SJSA1 (cell line): ENCODE measurements at places on chromosomes 13 and 19. TPM values are rescaled to one million over a fixed set of nuclear protein-coding genes. Genes with fewer than 3 reads are reported as not detected.
A peak's percentile ranks its signal among the peaks of the same experiment; 100 is the strongest.

GRCh38 chr19:53812335-53812734, 11.8 kb downstream of the NLRP12 start:
- no peaks in the 10 kb centered on the region for H3K27me3 ChIP-seq
- H3K4me1 ChIP-seq = no peaks in the 10 kb centered on the region
- H3K36me3 ChIP-seq = no peaks in the 10 kb centered on the region
- H3K27ac ChIP-seq = no peak overlapping the region
- H3K4me3 ChIP-seq = no peak overlapping the region

DNA sequence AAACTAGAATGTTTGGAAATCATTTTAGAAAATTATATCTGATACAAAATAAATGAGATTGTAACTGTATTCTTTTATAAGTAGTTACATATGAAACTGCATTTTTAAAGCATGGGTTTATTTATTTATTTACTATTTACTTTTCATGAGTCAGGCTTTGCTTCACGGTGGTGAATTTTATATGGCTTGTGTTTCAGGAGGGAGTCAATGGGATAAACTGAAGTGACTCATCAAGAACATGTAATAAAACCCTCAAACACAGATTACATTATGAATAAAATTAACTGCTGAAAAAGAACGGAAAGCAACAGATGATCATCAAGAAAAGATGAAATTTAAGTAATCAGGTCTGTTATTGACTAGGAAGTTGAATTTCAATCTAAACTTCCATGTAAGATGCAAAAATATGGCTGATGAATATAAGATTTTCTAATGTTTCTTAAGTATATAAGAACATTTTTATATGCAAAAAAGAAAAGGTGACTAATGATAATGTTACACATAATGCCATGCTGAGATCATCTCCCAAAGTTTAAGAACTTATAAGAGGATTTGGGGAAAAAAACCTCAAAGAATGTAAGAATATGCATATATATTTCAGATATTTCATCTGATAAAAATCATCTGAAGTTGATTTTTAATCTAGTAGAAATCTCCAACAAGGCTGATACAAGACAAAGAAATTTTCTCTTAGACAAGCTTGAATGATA, 383.6 kb downstream of the SLITRK1 start:
- no peaks in the 10 kb centered on the region for H3K4me1 ChIP-seq
- H3K36me3 ChIP-seq = no peaks in the 10 kb centered on the region
- no peak for DNase-seq

- H3K27me3 ChIP-seq = no peaks in the 10 kb centered on the region
- no peaks in the 10 kb centered on the region for H3K4me1 ChIP-seq
- no peaks in the 10 kb centered on the region for H3K36me3 ChIP-seq
Observed at GRCh38 chr13:70408865-70409264, 300.6 kb upstream of the KLHL1 start.

- peaks cover 9% of the 10 kb centered on the region for H3K4me1 ChIP-seq
- no peak for DNase-seq
- peaks cover 7% of the 10 kb centered on the region; the same call in 1 of the 2 replicates for H3K27me3 ChIP-seq
- no peak overlapping the region for H3K4me3 ChIP-seq
- no peak overlapping the region for H3K27ac ChIP-seq
Observed at GRCh38 chr19:1794424-1795172, 17.5 kb downstream of the ATP8B3 start.

DNA sequence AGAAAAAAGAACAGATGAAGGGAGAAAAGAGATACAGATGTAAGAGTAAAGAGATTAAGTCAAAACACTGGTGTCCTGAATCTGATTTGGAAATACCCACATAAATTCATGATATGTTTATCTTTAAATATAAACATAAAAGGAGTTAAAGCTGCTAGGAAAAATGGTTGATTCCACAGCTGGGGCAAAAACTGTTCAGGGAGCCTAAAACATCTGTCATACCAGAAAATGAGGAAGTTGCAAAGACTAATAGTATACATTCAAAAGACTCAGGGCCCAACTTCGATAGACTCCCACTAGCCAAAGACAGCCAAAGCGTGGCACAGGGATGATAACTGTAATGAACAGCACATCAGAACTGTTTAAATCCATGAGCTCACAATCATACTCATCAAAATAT, 62.0 kb downstream of the ABCC4 start:
- peaks cover 14% of the 10 kb centered on the region for H3K4me1 ChIP-seq
- no peak for DNase-seq
- H3K27me3 ChIP-seq = no peaks in the 10 kb centered on the region
- H3K27ac ChIP-seq = no peak overlapping the region
- no peaks in the 10 kb centered on the region for H3K36me3 ChIP-seq

The PDE4A gene
- 6.9 and 11.5 TPM in 2 replicates for total RNA-seq

- H3K4me1 ChIP-seq = peaks cover 8% of the 10 kb centered on the region
- no peak overlapping the region for H3K4me3 ChIP-seq
- no peaks in the 10 kb centered on the region for H3K36me3 ChIP-seq
- no peak overlapping the region for H3K27ac ChIP-seq
- no peak for DNase-seq
Observed at GRCh38 chr13:80242728-80243427, 98.0 kb downstream of the SPRY2 start.

DNA sequence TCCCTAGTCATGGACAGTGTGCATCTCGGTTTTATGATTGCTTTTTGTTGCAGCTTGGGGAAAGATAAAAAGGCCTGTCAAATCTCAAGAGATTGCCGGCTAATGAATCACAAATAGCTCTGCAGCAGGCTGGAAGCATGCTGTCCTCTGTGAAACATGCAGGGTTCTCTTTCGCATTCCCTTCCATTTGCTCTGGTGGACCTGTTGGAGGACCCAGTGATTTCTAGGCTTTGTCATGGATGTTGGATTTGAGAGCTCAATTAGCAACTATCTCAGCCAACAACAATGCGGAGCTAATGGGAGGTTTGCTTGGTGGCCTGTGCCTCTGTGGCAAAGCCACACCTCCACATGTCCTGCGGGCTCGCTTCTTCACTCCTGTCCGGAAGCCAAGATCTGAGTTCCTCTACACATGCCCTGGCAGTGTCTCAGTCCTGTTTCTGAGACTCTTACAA, 418.1 kb upstream of the ARGLU1 start:
- DNase-seq = no peak
- peaks cover 46% of the 10 kb centered on the region for H3K27me3 ChIP-seq
- H3K27ac ChIP-seq = no peak overlapping the region
- H3K4me1 ChIP-seq = no peaks in the 10 kb centered on the region
- no peak overlapping the region for H3K4me3 ChIP-seq
- no peaks in the 10 kb centered on the region for H3K36me3 ChIP-seq

DNA sequence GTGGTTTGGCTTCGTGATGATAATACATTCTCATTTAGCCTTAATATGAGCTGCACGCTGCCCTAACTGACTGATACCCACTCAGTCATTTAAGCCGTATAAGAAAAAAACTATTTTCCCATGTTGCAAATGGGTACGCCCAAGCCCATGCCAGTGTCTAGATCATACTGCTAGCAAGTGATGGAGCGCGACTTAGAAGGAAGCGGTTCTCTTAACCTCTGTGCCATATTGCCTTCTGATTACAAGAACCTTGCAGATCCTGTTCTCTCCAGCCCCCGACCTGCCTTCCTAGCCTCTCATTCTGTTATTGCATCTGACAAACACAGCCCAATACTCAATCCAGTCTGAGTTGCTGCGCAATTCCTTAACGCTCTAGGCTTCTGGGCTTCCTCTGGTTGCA, 603 bp downstream of the GPALPP1 start:
- DNase-seq = no peak
- peak overlapping the region; percentile 84 for H3K27ac ChIP-seq
- peaks cover 14% of the 10 kb centered on the region for H3K4me1 ChIP-seq

DNA sequence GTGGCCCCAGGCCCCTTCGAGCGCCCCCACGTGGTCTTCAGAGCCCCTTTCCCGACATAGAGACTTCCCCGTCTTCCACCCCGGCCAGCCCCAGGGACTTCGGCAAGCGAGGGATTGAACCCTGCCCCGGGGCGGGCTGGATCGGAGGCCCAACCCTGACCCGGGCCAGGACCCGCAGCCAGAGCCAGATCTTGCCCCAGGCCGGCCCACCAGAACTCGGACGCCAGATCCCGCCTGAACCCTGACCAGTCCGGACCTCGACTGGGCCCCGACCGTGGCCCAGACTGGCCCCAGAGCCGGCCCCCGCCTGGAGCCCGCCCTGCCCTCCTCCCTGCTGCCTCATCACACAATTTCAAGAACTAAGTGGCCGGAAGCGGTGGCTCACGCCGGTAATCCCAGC, 253 bp upstream of the TPTE2 start:
- no peak overlapping the region for H3K4me3 ChIP-seq
- H3K4me1 ChIP-seq = no peaks in the 10 kb centered on the region
- H3K27ac ChIP-seq = no peak overlapping the region
- H3K27me3 ChIP-seq = no peaks in the 10 kb centered on the region

DNA sequence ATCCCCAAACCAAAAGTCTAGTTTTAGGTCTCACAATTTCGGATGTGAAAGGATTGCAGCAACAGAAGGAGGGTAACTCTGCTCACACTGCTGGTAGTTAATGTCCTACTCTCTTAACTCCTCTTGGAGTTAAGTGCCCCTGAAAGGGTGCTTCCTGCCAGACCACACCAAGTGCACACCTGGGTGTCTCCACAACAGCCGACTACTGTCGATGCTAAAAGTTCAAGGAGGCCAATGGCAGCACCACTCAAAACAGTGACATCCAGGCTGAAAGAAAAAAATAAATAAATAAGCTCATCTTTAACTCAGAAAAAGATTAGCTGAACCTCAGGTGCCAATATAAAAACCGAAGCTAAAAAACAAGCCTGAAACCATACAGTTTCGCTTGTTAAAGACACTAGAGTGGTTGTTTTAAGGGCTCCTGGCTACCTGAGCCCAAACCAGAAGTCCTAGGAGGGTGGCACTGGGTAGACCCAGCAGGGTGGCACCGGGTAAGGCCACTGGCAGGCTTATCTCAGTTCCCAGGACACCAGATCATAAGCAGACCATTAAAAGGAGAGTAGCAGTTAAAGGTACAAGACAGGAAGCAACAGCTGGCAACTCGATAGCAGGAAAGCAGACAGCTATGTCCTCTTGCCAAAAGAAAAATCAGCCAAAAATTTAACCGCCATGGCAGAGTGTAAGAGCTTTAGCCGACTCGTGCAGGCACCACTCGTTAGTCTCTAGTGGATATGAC, 39.3 kb downstream of the BRD4 start:
- H3K4me3 ChIP-seq = no peak overlapping the region
- DNase-seq = no peak
- no peaks in the 10 kb centered on the region for H3K27me3 ChIP-seq
- H3K4me1 ChIP-seq = peaks cover 40% of the 10 kb centered on the region

- H3K27ac ChIP-seq = no peak overlapping the region
- H3K36me3 ChIP-seq = no peaks in the 10 kb centered on the region
- no peak overlapping the region for H3K4me3 ChIP-seq
- peaks cover 6% of the 10 kb centered on the region; the same call in 1 of the 2 replicates for H3K27me3 ChIP-seq
Observed at GRCh38 chr13:102386461-102386860, 15.4 kb downstream of the FGF14 start.

The RELB gene
- total RNA-seq = 5.8 and 12.6 TPM in 2 replicates

DNA sequence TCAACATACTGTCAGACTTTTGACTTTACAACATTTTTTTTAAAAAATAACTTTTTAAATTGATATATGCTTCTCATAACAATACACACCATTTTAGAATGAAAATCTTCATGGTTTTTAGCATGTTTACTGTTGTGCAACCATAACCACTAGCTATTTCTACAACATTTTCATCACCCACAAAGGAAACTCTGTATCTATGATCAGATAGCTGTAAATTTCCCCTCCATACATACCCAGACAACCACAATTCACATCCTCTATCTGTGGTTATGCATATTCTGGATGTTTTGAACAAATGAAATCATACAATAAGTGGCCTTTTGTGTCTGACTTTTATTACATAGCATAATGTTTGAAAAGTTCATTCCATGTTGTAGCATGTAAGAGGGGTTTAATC, 1666.0 kb downstream of the EFNB2 start:
- no peaks in the 10 kb centered on the region; the same call in 1 of the 2 replicates for H3K27me3 ChIP-seq
- H3K36me3 ChIP-seq = no peaks in the 10 kb centered on the region
- no peak overlapping the region for H3K4me3 ChIP-seq
- no peak for DNase-seq
- no peaks in the 10 kb centered on the region for H3K4me1 ChIP-seq

- peak; percentile 91 for DNase-seq
- H3K4me1 ChIP-seq = no peaks in the 10 kb centered on the region
- peak within 1 kb of the TSS; percentile 57 for H3K4me3 ChIP-seq
- H3K27me3 ChIP-seq = no peaks in the 10 kb centered on the region
- H3K36me3 ChIP-seq = no peaks in the 10 kb centered on the region
Observed at GRCh38 chr19:12440541-12441316, at the start of gene ZNF443. TSS of gene ZNF443 (minus strand) at chr19:12441021. CDS start at chr19:12440914, 107 bp downstream.

GRCh38 chr19:49712397-49712859, 21.5 kb downstream of the CPT1C start:
- H3K4me1 ChIP-seq = peaks cover 10% of the 10 kb centered on the region
- no peaks in the 10 kb centered on the region for H3K36me3 ChIP-seq
- H3K27ac ChIP-seq = no peak overlapping the region
- H3K4me3 ChIP-seq = no peak overlapping the region
- H3K27me3 ChIP-seq = no peaks in the 10 kb centered on the region
- DNase-seq = no peak

- peaks cover 11% of the 10 kb centered on the region for H3K4me1 ChIP-seq
- H3K4me3 ChIP-seq = no peak overlapping the region
- DNase-seq = no peak
- no peaks in the 10 kb centered on the region for H3K27me3 ChIP-seq
- H3K36me3 ChIP-seq = peaks cover 99% of the 10 kb centered on the region
Observed at GRCh38 chr19:41298348-41298964, 11.5 kb upstream of the CCDC97 start.

- no peaks in the 10 kb centered on the region for H3K4me1 ChIP-seq
- H3K36me3 ChIP-seq = peaks cover 69% of the 10 kb centered on the region
- no peak overlapping the region for H3K27ac ChIP-seq
- no peak overlapping the region for H3K4me3 ChIP-seq
- no peaks in the 10 kb centered on the region for H3K27me3 ChIP-seq
Observed at GRCh38 chr13:27259831-27260230, 8.5 kb downstream of the RPL21 start.

DNA sequence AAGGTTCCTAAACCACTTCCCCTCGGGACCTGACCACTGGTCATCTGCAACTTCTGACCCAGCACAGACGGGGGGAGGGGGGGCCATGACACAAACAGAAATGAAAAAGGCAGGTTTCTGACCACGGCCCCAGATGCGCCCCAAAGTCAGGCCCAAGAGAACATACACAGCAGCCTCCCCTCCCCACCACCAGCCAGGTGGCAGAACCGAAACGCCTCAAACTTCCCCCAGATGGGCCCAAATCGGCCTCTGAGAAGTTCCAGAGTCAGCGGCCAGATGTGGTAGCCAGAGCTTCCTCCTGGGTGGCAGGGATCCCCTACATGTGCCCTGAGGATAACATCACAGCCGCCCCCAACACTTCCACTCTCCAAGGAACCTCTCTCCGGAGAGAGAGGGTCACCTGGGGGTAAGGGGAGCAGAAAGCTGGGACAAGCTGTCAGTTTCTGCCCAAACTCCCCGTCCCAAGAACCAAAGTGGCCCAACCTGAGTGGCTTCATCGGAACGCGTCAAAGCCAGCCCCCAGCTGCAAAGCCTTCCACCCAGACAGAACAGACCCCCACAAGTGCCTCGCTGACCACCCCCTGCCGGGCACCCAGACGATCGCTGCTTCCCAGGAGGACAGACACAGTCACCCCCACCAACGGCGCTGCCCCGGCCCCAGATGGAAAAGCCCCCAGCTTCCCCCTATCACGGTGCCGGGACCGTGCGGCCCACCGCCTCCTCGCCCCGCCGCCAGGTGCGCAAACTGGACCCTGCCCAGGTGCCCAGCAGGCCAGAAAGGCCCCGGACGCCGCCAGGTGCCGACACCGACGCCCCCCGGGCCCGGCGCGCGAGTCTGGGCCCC, 800 bp downstream of the ELL start:
- no peaks in the 10 kb centered on the region for H3K27me3 ChIP-seq
- peak overlapping the region; percentile 92 for H3K4me3 ChIP-seq
- no peak for DNase-seq
- peak overlapping the region; percentile 89 for H3K27ac ChIP-seq
- H3K36me3 ChIP-seq = peaks cover 8% of the 10 kb centered on the region
- H3K4me1 ChIP-seq = peaks cover 19% of the 10 kb centered on the region

The ONECUT3 gene
- not detected in 2 replicates for total RNA-seq

The RBM42 gene
- total RNA-seq = 106 and 151 TPM in 2 replicates

The ZNF175 gene
- total RNA-seq = 2.6 and 20.7 TPM in 2 replicates

The LILRB5 gene
- total RNA-seq = not detected in 2 replicates

The CACNG6 gene
- total RNA-seq = 0.11 TPM in 1 of 2 replicates, not detected in the other

The FCER2 gene
- not detected in 2 replicates for total RNA-seq
